Fibroblast of upper back skin (primary cell): ENCODE measurements at places on chromosomes 6 and 20.

DNA sequence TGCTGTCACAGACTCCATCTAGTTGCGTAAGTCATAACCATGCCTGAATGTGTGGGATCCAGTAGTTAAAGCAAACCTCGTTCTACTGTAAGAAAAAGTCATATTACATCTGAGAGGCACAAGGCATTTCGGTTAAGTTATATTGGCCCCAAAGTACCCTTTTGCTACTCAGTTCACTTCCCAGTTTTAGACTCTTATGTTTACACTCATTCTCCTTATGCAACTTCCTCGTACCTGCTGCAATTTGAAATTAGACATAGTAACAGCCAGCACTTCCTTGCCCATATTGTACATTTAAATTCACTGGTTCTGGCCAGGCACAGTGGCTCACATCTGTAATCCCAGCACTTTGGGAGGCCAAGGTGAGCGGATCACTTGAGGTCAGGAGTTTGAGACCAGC lies 37.0 kb downstream of the PEX7 start:
- no peak for DNase-seq

DNA sequence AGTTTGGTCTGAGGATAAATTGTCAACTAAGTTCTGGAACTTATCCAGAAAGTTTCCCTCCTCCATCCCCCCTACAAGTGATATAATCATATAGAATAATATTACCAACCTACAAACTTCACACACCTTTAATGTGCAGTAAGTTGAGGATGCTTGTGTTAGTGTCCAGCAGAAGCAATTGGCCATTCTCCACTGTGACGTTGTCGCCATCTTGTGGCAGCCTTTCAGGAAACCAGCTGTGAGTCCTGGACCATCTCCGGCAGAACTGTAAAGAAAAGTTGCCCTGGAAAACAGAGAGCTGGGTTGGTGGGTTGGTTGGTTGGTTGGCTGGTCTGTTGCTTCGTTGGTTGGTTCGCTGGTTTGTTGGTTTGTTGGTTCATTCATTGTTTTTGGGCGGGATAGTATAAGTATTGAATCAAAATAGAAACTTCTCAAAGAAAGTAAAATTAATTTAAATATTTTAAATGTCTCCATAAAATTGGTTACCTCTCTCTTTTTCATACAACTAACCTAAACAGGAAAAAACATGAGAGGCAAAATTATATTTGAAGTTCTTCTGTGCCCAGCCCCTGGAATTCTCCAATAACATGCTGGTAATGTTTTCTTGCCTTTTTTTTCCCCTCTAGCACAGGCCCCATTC lies 127.5 kb downstream of the PKHD1 start:
- DNase-seq: peak; percentile 55

GRCh38 chr6:36800223-36801076 lies 38.8 kb downstream of the CPNE5 start:
- DNase-seq: no peak

GRCh38 chr6:138492871-138493270 lies 6.4 kb downstream of the NHSL1 start:
- DNase-seq: no peak

- no peak for DNase-seq
These were observed 435.6 kb upstream of the RUNX2 start for GRCh38 chr6:44892579-44892978.

DNA sequence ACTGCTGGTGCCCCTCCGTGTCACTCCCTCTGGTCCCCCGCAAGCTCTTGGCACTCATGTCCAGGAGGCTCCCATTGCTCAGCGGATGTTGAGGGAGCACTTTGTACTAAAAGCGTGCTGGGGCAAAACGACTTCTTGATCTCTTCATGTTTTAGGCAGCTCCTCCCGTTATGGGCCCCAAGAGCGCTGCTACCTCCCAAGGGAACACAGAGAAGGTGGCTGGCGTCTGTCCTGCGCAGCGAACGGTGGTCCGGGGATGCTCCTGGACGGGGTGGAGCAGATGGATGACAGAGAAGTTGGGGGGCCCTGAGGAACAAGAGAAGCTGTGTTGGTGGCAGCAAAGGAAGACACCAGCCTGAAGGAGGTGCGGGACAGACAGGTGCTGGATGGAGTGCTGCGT lies 99.8 kb downstream of the TMEM242 start:
- DNase-seq: no peak

DNA sequence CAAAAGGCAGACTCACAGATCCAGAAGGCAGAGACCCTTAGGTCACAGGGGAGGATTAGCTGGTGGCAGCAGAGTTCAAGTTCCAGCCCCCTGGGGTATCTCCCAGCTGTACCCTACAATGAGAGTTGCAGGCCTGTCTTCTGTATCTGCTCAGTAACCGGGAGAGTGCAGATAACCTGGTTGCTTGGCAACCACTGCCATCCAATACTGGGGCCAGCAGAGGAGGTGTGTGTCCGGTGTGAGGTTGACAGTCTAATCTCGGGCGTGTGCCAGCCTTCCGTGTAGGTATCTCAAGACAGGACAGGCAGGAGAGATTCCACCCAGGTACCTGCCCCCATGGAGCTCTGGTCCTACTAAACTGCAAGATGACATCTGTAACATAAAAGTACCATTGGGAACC lies 56.6 kb upstream of the TBC1D7 start:
- no peak for DNase-seq

DNA sequence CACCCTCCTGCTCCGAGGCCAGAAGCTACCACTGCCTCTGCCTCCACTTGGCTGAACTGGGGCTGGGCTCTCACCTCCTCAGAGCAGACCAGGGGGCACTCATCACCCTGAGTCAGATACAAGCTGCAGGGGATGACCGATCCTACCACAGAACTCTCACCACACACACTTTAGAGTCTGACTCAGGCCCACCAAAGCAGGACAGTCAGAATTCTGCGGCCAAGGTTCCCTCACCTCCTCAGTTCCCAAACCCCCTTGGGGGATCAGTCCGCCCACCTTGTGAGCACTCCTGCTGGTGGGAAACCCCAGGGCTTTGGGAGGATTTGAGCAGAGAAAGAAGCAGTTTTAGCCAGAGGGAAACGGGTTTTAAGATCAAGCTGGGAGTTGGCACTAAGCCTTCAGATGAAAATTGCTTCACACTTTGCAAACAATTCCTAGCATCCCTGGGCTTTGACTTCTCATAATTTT lies 587.8 kb upstream of the JAG1 start:
- DNase-seq: peak; percentile 95

DNA sequence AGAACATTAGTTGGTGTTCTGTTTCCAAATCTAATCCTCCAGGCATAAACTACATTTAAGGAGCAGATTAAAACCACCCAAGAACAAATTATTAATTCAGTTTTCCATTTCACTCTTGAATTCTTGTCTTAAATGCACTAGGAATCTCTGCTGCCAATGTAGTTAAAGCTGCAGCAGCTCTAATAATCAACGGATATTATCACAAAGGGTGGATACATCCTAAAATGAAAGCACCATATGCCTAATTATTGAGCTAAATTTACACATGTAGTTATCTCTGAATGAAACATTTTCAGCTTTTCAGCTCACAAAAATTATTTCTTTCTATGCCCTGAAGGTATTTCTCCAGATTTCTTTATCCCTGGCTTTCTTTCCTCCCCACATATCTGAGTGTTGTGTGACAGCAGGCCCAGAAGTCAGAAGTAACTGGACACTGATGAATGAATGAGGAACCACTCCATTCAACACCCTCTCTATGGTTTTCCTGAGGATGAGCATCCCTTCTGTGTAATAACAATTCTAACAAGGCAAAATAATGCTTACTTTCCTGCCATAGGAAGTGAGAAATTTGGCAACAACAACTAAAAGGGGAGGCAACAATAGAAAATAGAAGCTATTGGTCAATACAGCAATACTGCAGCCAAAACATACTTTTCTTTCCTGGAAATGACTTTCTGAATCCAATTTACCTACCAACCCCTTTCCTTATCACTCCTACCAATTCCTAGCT lies 14.9 kb downstream of the MAN1A1 start:
- no peak for DNase-seq

DNA sequence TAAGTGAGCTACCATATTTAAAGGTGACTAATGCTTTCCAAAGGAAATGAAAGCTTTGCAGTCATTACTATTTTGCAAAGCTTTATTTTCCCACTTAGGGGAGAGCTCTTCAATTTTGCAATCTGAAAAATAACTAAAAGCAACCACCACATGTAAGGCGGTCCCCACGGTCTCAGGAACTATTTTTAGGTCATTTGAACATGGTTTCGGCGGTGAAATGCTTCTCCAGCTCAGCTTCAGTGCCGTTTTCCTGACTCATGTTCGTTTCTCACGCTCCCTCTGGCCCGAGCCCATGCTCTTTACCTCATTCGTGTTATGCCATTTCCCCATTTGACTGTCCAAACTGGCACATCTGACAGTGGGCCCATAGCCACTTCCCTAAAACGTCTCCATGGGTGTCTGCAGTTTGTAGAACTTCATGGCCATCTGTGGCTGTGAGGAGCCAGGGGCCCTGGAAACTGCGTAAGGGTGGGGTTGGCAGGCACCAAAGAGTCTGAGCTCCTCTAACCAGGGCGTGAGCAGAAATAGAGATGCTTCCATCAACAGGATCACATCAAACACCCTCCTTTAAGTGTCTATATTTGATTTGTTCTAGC lies 46.5 kb downstream of the ADTRP start:
- DNase-seq: peak; percentile 64

GRCh38 chr6:22149501-22150367 lies 147.1 kb downstream of the PRL start:
- no peak for DNase-seq

DNA sequence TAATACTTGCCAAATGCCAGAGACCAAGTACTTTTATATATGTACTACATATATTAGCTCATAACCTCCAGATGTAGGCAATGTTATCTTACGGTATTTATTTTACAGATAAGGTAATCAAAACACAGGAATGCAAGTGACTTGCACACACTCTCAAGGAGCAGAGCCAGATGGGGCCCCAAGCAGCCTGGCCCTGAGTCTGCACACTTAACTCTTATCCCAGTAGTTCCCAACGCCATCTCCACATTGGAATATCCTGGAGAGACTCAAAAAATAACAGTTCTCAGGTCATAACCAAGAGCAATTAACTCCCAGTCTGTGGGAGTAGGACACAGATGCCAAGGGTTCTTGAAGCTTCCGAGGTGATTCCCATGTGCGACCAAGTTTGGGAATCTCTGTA lies 398.7 kb downstream of the PHF3 start:
- no peak for DNase-seq

DNA sequence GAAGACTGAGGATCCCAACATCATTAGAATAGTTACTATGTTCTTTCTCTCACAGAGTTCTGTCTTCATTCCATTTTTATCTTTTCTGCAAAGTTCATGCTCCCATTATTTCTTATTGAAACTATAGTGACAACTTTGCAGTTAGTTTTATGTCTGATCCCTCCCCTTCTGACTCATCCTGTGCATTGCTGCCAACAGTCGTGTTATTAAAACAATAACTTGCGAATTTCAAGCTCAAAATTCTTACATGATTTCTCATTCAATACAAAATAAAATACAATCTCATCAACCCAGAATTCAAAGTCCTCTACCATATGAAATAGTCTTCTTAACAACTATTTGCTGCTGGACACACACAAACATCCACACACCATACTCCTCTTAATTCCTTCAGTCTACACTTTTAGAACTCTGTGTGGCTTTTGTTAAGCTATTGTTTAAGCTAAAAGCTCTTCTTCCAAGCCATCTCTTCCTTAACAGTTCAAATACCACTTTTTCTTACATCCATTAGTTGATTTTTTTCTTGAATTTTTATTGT lies 261.4 kb upstream of the IRAK1BP1 start:
- DNase-seq: peak; percentile 88

DNA sequence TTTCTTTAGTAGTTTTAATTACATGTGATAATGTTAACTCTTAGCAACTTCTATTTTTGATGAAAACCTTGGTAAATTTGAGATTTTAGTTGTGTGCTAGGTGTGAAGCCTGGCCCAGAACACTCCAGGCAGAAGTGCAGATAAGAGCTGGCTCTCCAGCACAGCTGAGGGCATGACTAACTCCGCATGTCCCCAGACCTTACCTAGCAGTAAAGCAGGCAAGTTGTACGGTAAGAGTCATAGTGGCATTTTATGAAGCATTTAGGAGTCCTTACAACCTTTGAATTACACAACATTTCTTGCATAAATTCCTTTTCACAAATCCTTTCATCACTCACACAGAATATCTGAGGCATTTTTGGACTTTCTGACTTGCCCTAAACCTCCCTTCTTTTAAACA lies 67.2 kb downstream of the OPRM1 start:
- DNase-seq: no peak

DNA sequence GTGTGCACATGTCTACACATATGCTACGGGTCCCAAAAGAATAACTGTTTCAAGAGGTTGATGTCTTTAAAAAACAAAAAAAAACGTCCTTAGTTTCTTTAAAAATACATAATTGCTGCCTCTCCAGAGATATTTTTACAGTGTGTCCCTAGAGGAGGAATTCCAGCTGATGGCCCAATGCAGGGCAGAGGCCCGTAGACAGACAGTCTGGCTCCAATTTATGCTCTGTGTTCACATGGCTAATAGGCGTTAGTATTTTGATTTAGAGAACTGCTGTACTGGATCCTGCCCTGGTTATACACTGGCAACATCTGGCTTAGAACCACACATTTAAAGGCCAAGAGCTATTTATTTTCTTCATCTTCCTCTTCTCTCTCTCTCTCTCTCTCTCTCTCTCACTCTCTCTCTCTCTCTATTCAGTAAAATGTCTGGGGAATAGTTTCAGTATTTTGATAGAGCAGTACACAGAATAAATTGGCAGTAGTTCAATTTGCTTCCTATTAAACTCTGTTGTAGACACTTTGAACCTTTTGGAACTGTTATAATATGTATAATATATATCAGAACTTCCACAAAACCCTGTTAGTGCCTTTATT lies 260.6 kb downstream of the EYA4 start:
- peak; percentile 15 for DNase-seq

DNA sequence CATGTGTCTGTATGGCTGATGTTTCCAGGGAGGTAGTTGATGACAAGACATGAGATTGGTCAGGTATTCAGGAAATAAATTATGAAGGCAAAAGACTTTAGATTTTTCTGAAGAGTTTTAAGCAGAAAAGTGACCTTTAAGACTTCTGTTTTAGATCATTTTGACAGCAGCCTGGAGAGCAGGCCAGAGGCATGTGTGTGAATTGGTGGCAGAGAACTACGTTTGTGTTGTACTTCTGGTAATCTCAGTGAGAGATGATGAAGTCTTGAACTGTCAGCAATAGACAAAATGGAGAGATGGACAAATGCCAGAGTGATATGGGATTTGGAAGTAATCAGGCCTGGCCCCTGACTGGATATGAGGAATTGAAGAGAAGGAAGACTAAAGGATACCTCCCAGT lies 30.8 kb downstream of the FARS2 start:
- no peak for DNase-seq

- DNase-seq: peak; percentile 24
These were observed 30.5 kb downstream of the FBXO9 start for GRCh38 chr6:53095716-53096115.

- peak; percentile 35 for DNase-seq
These were observed 44.1 kb upstream of the SLC22A1 start for GRCh38 chr6:160077526-160077925.

GRCh38 chr6:17820055-17820454 lies 113.3 kb upstream of the NUP153 start:
- DNase-seq: no peak

DNA sequence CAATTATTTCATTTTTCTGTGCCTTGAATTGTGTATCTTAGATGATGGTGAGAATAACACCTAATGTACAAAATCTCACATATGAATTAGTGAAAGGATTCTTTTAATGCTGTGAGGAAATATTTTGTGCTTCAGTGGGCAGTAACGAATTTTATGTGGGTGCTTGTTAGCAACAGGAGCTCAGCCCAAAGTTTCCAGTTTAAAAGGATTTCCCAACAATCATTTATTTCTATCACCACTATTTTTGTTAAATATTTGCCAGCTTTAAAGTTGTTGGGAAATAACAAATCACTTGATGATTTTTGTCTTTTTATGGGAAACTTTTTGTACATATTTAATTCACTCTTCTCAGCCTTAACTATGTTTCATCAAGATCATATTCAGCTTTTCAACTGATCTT lies 111.8 kb downstream of the QKI start:
- no peak for DNase-seq
